ENCODE measurements at places on chromosomes 11 and 22.

DNA sequence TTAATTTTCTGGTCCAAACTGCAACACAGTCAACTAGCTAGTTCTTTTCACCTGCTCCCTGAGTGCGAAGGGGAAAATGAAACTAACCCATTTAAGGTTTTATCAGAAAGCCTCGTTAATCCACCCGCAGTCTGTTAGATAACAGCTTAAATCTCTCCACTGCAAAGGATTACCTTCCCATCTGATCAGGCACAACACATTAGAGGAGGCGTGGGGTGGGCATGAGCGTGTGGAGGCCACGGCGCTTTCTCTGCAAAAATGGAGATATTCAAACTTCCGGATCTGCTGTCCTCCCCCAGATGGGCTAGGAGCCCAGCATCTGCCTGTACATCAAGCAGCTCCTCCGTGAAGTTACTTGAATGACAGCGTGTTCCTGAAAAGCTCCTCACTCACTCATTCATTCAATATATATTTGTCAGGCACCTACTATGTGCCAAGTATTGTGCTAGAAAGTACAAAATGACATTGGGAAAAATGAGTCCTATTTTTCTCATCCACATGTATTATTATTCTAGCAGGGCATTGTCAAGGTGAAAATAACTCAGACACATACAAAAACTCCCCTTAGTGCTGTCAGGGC, 13.5 kb upstream of the ANKK1 start:
- no peak for DNase-seq

- DNase-seq, result no peak
These were observed 760.6 kb downstream of the NTM start for GRCh38 chr11:132131047-132131446.

DNA sequence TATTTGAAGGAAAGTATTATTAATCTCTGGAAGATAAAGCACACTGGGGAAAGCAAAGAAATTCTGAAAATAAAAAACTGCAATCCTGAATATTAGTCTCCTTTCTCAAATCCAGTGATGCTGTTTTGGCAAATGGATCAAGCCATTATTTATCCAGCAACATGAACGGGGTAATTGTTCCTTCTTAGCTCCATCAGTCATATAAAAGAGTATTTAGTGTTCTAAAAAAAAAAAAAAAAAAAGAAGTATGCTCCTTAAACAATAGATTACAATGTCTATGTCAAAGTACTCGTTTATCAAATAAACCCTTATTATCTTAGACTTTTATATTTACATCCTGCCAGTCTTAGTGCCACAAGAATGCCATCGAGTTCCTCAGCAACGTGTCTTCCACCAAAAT, 1.3 kb downstream of the RDX start:
- no peak for DNase-seq

GRCh38 chr22:28027453-28028448, 108.7 kb upstream of the PITPNB start:
- DNase-seq, result no peak

DNA sequence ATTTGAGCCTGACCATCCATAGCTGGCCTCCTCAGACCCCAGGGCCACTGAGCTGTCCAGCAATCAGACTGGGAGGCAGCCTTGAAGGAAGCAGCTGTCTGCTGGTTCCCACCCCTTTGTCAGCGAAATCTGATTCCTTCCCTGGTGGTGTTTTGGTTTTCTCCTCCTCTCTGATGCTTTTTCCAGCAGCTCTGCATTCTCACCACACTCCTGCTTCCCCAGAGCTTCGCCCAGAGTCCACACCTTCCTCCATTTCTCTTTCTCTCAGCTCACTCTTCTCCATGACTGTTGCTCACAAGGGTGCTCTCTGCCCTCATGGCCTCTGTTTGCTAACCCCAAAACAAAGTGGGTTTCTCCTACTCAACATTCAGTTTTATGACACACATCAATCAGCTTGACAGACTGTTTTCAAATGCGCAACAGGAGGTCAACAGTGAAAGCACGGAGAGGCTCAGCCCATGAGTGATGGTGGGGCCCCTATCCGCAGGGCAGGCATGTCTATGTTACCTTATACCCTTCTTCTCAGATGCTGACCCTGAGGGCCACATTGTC, 130.6 kb upstream of the MTNR1B start:
- DNase-seq, result no peak
